ENCODE measurements at places on chromosomes 4 and X.
A peak's percentile ranks its signal among the peaks of the same experiment; 100 is the strongest.

GRCh38 chrX:31179203-31179602, 107.4 kb upstream of the FTHL17 start:
- no peak for DNase-seq

DNA sequence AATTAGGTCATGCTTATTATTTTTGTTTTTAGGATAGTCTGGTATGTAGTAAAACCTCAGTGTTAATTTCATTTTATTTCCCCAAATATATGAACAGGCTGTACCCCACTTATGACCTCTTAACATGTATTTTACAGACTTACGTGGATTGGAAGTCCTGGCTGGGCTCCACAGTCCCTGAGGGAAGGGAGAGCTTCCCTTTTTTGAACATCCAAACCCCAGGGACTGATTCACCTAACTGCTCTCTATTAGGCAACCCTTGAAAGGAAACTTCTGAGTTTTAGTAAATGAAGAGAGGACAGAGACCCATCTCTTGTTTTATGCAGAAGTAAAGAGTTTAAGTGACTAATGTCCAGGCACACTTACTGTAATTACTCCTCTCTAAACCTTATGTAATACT, 233.1 kb upstream of the SPRY1 start:
- no peak for DNase-seq

- DNase-seq, result no peak
These were observed 27.6 kb downstream of the SEPTIN11 start for GRCh38 chr4:76977113-76977512.

DNA sequence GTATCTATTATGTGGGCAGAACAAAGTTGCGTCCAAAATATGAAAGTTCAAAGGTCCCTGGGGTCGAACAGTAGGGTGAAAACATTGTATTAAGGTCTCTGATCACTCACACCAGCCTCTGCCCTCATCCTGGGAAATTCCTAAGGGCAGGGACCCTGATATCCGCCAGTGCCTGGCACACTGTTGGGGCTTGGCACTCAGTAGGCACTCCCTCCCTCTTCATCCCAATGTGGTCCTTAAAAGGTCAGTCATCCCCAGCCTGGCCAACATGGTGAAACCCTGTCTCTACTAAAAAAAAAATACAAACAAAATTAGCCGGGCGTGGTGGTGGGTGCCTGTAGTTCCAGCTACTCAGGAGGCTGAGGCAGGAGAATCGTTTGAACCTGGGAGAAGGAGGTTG, 6.3 kb downstream of the NDUFB11 start:
- no peak for DNase-seq

GRCh38 chrX:134734466-134734952, 76.2 kb upstream of the PLAC1 start:
- no peak for DNase-seq

GRCh38 chrX:119880076-119880475, 8.4 kb downstream of the NDUFA1 start:
- no peak for DNase-seq

GRCh38 chr4:56828784-56829535, 7.5 kb upstream of the SPINK2 start:
- no peak for DNase-seq

DNA sequence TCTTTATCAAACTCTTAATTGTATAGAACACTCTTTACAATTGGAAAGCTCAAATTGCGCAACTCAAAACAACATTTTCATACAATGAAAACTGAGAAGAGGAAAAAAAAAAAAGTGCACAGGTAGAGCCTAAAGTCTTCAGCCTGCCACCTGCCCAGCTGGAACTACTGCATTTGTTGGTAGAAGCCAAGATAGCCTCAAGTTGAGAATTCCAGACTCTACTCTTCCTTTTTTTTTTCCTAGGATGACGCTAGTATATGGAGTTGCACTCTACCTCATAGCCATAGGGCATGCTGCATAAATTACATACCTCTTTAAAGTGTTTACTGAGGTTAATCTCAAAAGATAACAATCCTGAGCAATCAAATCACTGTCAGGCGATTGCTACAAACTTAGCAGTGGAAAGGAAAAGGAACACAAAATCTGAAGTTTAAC, 13.6 kb downstream of the ABCG2 start:
- no peak for DNase-seq

- DNase-seq, result no peak
These were observed 26.9 kb downstream of the SHROOM4 start for GRCh38 chrX:50787099-50787498.

- DNase-seq, result no peak
These were observed 2.6 kb downstream of the CTBP1 start for GRCh38 chr4:1246111-1246881.

- no peak for DNase-seq
These were observed 134.1 kb downstream of the KLHL34 start for GRCh38 chrX:21524008-21524407.

- DNase-seq, result no peak
These were observed 368.0 kb upstream of the TECRL start for GRCh38 chr4:64777286-64777685.

- DNase-seq, result peak; percentile 77
These were observed 33.4 kb upstream of the RASGEF1B start for GRCh38 chr4:81505004-81505598.

DNA sequence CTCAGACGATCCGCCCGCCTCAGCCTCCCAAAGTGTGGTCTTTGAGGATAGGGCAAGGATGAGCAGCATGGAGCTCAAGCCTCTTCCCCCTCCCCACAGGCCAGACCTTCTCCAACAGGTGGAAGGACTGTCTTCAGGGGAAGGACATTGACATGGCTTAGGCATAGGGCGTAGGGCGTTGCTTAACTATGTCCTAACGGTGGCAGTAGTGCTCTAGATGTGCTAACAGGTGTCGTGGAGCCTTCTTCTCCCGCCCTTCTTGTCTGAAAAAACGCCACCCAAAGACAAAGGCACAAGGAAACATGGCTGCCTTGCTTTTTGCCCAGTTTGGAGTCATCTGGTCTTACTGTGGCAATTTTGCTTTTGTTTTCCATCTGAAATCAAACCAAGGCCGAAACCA, 219.8 kb downstream of the OR13H1 start:
- DNase-seq, result peak; percentile 83

- no peak for DNase-seq
These were observed 2.1 kb downstream of the COPS4 start for GRCh38 chr4:83036991-83037665.

DNA sequence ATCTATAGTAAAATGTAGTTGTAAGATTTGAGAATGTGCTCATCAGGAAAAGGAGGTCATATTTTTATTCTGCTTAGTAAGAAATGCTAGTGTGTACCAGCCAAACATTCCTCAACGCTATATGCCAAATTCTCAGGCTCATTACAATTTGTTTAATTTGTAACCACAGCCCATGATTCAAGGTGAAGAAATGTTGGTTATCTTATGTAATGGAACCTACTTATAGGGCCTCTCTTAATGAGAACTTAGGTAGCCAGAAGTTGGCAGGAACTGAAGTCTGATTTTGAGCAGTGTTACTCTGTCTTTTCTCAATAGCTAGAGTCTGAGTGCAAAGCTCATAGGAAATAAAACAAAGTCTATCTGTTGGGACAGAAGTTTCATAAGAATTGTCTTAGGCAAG, 595.0 kb downstream of the GLUD2 start:
- DNase-seq, result no peak

GRCh38 chrX:63430026-63430425, 78.9 kb upstream of the SPIN4 start:
- DNase-seq, result no peak

DNA sequence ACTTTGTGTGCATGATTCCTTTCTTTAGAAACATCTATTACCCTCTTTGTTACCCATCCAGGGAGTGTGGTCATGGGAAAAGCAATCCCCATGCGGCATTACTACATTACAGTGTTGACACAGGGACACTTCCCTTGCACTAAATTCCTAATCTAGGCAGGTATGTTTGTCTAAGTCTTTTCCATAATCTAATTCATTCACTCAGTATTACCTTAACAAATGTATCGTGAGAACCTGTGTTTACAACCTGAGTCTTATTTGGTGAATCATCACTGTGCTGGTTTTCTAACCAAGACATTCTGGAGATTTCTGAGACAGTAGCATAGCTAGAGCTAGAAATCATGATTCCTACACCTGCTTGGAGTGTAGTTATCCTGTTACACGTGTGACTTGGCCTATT, 326.8 kb downstream of the BMPR1B start:
- no peak for DNase-seq

GRCh38 chr4:79065262-79065661, 126.0 kb upstream of the PAQR3 start:
- no peak for DNase-seq

DNA sequence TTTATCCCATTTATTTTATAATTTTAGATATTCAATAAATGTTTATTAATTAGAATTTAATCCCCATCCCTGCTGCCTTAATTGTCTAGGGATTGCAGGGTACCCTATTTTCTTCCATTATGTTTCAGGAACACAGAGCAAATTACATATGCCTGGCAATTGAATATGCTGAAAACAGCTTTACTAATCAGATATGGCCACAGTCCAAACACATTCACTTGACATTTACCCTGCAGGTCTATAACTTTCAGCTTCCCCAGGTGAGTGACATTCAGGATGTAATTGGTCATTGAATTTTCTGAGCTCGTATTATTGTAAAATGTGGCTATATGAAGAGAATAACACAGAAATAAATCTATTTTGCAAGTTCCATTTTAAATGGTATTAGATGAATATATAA, 218.7 kb upstream of the NDST4 start:
- DNase-seq, result no peak

- DNase-seq, result no peak
These were observed 151.9 kb upstream of the ANK2 start for GRCh38 chr4:112897543-112897942.

GRCh38 chr4:129342819-129343408, 247.0 kb downstream of the C4orf33 start:
- DNase-seq, result no peak

GRCh38 chrX:43881410-43882293, 598 bp downstream of the MAOB start:
- DNase-seq, result no peak

- no peak for DNase-seq
These were observed 62.0 kb downstream of the PHKA1 start for GRCh38 chrX:72652082-72652481.

DNA sequence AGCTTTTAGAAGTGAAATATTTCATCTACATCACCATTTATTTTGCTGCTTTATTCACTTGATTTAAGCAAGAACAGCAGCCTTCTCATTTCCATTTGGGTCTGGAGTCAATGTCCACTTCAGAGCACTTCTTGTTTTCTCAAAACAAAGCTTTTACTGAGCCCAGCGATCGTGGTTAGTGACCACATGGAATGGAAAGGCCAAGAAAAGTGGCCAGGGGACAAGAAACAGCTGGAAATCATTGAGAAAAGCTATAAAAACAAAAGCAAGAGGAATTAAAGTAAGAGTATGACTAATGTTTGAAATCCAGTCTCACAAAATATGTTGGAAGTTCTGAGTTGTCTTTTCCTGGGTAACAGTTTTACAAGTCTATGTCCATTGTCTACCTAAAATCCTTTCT, 328.4 kb upstream of the INTU start:
- DNase-seq, result no peak

DNA sequence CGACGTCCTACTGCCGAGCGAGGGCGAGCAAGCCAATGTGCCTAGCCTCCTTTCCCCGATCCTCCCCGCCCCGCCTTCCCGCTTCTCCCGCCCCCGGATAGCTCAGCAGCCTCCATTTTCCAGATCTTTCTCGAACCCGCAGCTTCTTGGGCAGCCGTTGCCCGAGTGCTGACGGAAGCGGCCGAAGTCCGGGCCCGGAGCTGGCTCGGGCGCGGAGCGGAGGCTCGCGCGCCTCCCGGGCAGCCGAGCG, 172 bp upstream of the HSPA4L start:
- peak; percentile 78 for DNase-seq

DNA sequence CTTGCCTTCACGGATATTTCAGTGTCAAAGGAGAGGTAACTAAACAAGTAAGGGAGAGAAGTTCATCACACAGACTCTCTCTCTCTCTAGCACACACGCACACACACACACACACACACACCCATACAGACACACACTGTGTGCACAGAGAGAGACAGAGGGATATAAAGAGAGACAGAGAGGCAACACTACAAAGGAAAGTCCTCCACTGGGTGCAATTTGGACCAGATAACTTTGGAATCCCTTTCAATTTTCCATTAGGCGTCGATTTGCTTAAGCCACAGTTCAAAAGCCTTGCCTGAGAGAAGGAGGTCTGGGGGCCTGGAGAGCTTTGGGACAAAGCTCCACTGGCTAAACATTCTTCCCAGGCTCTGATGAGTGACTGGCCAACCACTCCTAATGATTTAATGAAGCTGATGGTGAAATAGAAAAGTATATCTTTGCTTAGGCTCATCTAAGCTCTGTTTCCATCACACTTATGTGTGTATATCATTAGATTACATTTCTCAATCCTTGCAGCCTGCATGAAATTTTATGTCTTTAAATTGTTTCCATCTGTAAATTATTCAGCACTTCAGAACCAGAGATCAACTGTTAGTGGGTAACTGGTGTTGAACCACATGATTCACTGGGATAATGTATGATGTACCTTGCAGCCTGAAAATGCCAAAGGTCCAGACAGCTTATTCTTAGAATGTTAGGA, 180.8 kb downstream of the MAGEB17 start:
- no peak for DNase-seq

DNA sequence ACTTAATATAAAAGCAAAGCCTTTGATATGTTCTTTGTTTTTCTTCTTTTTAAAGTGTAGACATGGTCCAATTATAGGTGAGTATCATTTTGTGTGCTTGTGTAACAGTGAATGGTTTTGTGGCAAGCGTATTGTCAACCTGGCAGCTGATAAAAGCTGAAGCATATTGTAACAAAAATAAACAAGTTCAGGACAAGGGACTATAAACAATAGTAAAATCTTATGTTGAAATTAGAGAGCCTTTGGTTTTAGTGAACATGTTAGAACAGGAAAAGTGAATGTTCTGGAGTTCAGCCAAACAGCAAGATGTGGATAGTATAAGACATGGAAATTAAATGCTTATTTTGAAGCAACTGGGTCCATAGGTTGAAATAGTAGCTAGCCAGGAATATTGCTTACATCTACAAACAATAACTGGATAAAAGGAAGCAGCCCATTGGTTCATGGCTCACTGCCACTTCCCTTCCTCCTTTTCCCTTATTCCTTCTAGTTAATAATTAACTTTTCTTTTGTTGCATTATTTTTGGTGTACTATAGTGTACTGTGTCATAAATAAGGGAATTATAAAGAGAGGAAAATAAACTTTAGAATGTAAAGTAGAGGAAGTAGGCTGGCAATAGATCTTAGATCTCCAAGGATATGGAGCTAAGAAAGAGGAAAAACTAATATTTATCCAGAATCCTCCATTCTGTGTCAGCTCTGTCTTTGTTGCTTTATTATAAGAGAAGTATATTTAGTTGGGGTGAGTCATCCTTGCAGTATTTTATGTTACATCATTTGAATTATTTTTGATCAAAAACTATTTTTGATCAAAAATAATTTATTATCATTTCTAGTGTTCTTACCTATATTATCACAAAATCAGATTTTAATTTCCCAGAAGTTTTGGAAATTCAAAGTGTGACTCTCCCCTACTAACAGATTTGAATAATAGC, 65.6 kb downstream of the MRPL1 start:
- no peak for DNase-seq

- DNase-seq, result no peak
These were observed 195.2 kb downstream of the KDR start for GRCh38 chr4:54930226-54930625.

- no peak for DNase-seq
These were observed 9.9 kb upstream of the SMIM20 start for GRCh38 chr4:25903900-25904747.

Measured in activated CD8-positive, alpha-beta memory T cell treated with anti-CD3 and anti-CD28 coated beads for 24 hours (primary cell).